Posterior cingulate gyrus (tissue), 11 donors: ENCODE measurements at places on chromosomes 1 and 21.

DNA sequence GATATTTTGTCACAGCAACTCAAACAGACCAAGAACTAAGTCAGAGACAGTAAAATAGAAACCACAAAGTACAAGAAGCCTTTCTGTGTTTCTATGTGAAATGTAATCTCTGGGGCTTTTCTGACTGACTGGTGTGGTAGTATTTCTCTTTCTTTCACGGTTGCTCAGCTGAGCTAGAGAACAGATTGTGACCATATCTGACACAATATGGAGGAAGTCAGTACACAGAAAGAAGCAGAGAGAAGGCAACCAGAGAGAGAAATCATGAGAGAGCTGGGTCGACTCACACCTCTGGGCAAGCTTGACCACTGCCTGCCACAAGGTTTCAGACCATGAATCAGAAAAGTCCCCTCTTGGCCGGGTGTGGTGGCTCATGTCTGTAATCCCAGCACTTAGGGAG is 208.9 kb upstream of the GREM2 start:
- no peak for DNase-seq

GRCh38 chr1:36350659-36351226 is 27.3 kb upstream of the EVA1B start:
- DNase-seq: peak; percentile 85

DNA sequence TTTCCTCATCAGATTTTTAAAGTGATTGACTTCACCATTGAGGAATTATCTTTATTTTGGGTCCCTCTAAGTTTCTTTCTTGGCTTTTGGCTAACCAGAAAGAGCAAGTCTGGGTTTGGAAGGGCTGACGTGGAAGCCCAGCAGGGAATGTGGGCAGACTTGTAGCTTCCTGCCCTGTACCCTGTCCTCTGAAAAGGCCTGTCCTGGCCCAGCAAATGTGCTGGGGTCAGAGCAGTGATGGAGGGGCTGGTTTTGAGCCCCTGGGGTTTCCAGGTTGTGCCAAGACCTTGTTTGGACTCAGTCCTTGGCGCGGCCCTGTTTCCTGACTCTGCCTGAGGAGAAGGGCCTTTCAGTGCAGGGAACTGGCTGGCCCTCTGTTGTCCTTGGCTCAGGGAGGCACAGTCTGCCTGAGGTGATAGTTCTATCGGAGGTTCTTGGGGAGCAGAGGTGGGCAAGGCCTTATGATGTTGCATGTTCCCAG is 72.1 kb downstream of the UCK2 start:
- no peak for DNase-seq

- DNase-seq: no peak
Measured at GRCh38 chr1:197234581-197234980, 33.5 kb upstream of the CRB1 start.

DNA sequence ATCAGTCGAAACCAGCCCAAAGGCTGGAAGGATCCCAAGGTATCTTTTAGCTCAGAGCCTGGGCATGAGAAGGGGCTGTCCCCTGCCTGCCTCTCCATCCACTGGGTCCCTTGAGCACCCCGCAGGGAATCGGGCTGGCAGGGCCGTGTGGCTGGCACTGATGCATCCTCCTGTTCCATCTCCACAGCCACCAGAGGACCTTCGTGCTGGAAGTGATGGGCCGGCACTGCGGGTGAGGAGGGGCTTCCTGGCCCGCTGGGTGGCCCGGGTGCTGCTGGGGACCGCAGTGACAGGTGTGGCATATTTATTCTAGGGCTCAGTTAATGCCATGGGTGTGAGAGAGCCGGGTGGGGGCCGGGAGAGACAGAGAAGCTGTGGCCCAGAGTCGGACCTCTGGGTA is 13.6 kb downstream of the PFKL start:
- no peak for DNase-seq

- DNase-seq: no peak
Measured at GRCh38 chr1:226739696-226740065, 599 bp upstream of the ITPKB start.

GRCh38 chr1:84401156-84401555 is 2.9 kb downstream of the DNASE2B start:
- no peak for DNase-seq

DNA sequence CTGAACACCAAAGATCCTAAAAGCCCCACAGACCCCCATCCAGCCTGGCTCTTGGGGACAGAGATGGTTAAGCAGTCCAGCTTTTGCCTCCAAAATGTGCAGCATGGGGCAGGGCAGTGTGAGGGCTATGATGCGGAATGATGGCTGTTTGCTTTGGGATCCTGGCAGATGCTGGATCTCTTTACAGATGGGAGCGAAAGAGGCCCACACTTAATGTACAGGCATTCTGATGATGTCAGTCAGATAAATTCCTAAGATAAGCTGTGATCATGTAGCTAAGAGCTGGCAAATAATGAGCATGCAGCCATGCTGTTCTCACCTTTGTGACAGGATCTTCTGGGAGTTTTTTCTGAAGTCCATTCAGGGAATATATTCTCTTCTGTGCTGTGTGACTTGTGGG is 17.6 kb upstream of the KCNQ4 start:
- DNase-seq: no peak

GRCh38 chr1:245875581-245876261 is 631.4 kb downstream of the SMYD3 start:
- DNase-seq: no peak

DNA sequence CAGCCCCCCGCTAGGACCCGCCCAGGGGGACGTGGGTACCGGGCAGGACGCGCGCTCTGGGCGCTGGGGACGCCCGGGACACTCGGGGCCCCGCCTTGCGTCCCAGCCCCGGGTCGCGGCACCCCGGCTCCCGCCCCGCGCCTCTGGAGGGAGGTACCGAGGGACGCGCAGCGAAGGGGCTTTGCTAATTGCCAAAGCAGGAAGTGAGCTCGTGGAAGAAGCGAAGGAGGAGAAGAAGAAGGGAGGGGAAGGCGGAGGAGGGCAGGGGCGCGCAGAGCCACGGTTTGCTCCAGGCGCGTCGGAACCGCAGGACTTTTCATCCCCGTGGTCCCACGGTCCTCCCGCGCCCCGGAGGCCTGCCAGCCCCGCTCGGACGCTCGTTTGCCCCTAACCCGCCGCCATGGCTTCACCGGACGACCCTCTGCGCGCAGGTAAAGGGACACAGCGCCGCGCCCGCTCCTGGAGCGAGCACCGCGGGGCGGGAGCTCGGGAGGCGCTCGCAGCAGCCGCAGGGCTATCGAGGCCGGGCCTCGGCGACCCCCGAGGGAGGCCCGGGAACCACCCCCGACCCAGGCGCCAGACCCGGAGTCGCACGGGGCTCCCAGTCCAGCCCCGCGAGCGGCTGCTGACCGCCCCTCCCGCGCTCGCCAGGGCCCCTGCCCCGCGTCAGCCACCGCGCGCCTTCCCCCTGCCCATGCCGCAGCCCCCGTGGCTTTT is 1.3 kb downstream of the EDARADD start:
- DNase-seq: no peak

DNA sequence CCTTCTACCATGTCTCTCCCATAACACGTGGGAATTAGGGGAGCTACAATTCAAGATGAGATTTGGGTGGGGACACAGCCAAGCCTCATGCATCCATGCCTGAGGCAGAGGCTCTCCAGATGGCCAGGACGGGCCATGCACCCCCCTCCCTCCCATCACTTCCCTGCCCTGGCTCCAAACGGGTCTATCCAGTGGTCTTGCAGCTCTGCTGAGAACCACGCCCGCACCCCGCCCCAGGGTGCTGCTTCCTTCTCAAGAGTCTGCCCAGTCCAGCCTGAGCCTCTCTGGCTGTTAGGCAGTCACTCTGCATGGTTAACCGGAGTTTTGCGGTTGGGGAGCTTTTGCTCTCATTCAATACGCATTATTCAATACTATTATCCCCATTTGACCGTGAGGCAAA is 131.5 kb upstream of the TMEM51 start:
- DNase-seq: peak; percentile 81

DNA sequence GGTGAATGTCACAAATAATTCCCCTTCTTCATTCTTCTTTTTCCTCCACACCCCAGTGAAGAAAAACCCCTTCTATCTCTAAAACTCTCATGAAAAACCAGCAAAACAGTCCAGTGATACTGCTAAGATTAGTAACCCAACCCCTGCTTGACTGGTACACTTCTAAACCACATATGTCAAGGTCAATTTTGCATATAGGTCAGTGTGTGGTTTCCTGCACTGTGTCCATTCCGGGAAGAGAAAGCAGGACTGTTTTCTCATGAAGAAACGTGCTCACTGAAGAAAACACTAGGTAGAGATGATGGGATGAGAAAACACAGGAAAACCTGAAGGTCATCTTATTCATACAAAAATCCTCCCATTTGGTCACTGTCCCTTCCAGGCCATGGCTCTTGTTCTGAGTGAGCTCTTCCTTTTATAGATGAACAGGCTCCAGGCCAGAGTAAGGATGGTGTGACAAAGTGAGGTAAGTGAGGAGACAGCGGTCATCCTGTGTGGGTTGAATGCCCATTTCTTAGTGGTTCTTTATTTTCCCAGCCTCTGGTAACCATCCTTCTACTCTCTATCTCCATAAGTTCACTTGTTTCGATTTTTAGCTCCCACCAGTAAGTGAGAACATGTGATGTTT is 122.7 kb downstream of the FASLG start:
- DNase-seq: no peak

- DNase-seq: peak; percentile 40
Measured at GRCh38 chr21:42135386-42136052, 64.4 kb downstream of the UMODL1 start.

DNA sequence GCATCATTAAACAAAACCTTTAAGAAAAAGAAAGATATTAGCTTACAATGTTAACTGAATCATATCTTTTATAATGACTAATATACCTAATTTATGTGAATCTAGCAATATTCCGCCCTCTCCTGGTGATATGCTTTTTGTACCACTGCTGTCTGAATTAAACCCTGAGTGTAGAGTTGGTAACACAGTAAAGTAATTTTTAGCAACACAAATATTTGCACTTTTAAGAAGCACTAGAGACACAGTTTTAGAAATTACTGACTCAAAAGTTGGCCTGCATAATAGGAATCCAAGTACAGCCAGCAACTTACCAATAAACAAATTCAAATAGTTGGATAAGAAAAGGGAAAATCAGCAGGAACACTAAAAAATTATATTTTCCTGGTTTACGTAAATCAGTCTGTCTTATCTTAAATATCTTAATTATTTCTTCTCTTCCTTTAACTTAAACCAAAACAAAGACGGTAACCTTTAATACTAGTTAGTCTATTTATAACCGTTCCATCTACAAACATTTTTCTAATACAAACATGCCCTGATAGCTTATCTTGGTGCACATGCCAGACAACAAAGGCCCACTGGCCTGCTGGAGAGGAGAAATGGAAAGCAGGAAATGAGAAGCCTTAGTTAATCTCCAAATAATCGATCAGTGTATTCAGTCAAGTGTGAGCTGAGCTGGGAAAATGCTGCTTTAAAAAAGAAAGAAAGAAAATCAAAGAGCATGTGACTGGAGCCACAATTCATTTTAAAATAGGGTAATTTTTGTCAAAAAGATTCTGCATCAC is 246.0 kb downstream of the RERE start:
- no peak for DNase-seq

- DNase-seq: no peak
Measured at GRCh38 chr1:41492341-41492848, 7.9 kb upstream of the EDN2 start.

DNA sequence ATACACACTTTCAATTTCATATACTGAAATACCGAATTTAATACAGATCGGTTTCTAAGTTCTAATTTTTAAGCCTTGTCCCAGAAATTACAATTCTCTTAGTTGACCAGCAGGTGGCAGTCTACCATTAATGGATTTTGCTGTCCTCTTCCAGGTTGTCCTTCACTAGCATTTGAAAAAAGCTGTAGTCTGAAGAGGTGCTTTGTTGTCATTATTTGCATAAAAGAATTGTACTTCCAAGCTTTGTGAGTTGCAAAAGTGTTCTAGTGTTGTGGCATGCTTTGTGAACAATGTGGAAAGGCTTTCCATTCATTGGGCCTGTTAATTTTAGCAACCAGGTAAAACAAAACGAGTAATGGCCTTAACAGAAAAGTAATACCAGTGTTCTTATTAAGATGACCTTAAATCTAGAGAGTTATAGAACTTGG is 193.6 kb downstream of the RPS6KC1 start:
- no peak for DNase-seq

- no peak for DNase-seq
Measured at GRCh38 chr1:85975912-85976371, 180.6 kb downstream of the COL24A1 start.

- DNase-seq: peak; percentile 54
Measured at GRCh38 chr1:106879538-106879937, 176.9 kb upstream of the PRMT6 start.

DNA sequence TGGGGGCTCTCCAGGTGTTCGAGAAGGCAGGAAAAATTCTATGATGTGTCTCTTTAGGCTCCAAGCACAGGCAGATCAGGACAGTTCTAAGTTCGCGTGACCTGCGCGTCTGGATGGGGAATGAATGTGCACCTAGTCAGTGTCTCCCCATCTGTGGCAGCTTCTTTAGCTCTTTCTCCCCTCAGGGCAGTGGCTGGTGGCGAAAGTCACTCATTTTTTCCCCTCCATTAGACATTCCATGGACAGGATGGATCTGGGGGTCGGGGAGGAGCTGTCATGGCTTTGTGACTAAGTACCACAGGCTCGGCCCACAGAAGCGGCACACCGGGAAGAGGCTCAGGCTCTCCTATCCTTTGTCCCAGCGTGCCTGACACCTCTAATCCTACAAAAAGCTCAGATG is 31.0 kb upstream of the EVA1B start:
- no peak for DNase-seq

- DNase-seq: no peak
Measured at GRCh38 chr1:167184081-167184480, 36.6 kb upstream of the POU2F1 start.

GRCh38 chr1:109976762-109977161 is 7.8 kb upstream of the AHCYL1 start:
- no peak for DNase-seq

- DNase-seq: no peak
Measured at GRCh38 chr1:245085508-245086095, 69.2 kb upstream of the KIF26B start.

- DNase-seq: no peak
Measured at GRCh38 chr1:156726549-156727226, 1.6 kb upstream of the METTL25B start.

DNA sequence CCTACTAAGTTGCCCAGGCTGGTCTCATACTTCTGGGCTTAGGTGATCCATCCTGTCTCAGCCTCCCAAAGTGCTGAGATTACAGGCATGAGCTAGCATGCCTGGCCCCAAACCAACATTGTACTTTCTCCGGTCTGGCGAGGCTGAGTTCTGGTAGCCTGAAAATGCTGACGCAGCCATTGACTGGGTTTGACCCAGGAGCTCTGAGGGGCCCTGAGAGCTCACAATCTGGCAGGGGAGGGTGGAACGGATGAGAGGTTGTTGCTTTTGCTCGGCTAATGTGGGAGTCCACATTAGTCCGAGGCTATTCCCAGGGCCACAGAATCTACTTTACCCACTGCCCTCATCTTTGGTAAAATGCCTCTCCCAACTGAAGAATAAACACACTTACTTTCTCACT is 35.1 kb upstream of the PARP1 start:
- DNase-seq: no peak
